ENCODE measurements at places on chromosomes 3 and 15. TPM values are rescaled to one million over a fixed set of nuclear protein-coding genes. Genes with fewer than 3 reads are reported as not detected.
A peak's percentile ranks its signal among the peaks of the same experiment; 100 is the strongest.

- peak overlapping the region; percentile 87 for H3K27ac ChIP-seq
- H3K4me3 ChIP-seq: peak overlapping the region; percentile 19
- no peak for DNase-seq
- no peaks in the 10 kb centered on the region for H3K27me3 ChIP-seq
- no peaks in the 10 kb centered on the region for H3K36me3 ChIP-seq
Observed at GRCh38 chr15:90553248-90553745, 23.6 kb downstream of the CRTC3 start.

GRCh38 chr3:63500196-63500595 lies 152.3 kb upstream of the SNTN start:
- no peaks in the 10 kb centered on the region for H3K36me3 ChIP-seq
- DNase-seq: no peak
- no peaks in the 10 kb centered on the region for H3K4me1 ChIP-seq

HRG gene
- not detected for total RNA-seq

FHIT gene
- total RNA-seq: 2.3 TPM

PAK6 gene
- 0.68 TPM for total RNA-seq
